Suprapubic skin (tissue), 4 donors: ENCODE measurements at places on chromosomes 3 and 15. TPM values are rescaled to one million over a fixed set of nuclear protein-coding genes. Genes with fewer than 3 reads are reported as not detected.
A peak's percentile ranks its signal among the peaks of the same experiment; 100 is the strongest.

Gene STRC
- 0.55 TPM for total RNA-seq

Gene ACTC1
- 0.51 TPM for total RNA-seq

- H3K27me3 ChIP-seq, result peaks cover 38% of the 10 kb centered on the region
- peak overlapping the region; percentile 75 for H3K27ac ChIP-seq
- no peaks in the 10 kb centered on the region for H3K36me3 ChIP-seq
- peaks cover 37% of the 10 kb centered on the region for H3K4me1 ChIP-seq
These were observed 1.5 kb downstream of the IGF2BP2 start for GRCh38 chr3:185823078-185824044.

Gene PLA2G4D
- total RNA-seq, result 15.0 TPM

Gene ACSBG1
- total RNA-seq, result 375 TPM

DNA sequence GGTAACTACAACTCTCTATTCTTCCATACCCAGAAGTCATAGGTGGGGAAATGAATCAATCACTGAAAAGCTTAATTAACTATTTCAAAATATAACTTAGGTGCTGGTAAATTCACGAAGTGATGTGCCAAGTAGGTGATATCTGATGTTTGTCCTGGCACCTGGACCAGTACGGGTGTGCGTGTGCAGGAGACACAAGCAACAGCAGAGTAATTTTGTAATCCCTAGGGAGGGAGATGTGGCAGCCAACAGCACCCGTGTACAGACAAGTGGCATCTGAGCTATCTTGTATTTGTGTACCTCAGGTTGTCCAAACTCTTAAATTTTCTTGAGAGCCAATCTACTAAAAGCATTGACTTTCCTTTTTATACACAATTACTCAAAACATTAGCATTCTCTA lies 22.8 kb downstream of the USF3 start:
- H3K4me3 ChIP-seq, result no peak overlapping the region
- peaks cover 28% of the 10 kb centered on the region for H3K36me3 ChIP-seq
- no peaks in the 10 kb centered on the region for H3K4me1 ChIP-seq
- DNase-seq, result no peak
- no peak overlapping the region for H3K27ac ChIP-seq
